Activated T-helper 1 cell treated with anti-CD3 and anti-CD28 coated beads, Interleukin-2, amount 50 U/mL, for 16 hours (primary cell): ENCODE measurements at places on chromosomes 2 and 18.

DNA sequence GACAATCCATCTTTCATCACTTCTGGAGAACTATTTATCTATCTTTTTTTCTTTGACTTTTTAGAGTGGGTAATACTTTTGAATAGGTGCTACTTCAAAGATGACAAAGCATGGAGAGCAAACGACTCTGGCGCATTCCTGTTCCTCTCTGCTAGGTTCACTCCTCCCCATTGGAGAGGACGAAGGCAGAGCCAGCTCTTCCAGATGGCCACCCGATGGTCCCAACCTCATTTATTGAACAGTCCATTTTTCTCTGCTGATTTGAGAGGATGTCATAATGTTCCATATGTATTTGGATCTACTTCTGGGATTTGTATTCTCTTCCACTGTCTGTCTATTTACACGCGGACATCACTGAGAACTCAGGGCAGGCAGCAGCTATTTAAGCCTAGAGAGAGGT lies 284.3 kb upstream of the CXCR4 start:
- no peak for DNase-seq

GRCh38 chr2:41990688-41991087 lies 57.1 kb upstream of the PKDCC start:
- no peak for DNase-seq

DNA sequence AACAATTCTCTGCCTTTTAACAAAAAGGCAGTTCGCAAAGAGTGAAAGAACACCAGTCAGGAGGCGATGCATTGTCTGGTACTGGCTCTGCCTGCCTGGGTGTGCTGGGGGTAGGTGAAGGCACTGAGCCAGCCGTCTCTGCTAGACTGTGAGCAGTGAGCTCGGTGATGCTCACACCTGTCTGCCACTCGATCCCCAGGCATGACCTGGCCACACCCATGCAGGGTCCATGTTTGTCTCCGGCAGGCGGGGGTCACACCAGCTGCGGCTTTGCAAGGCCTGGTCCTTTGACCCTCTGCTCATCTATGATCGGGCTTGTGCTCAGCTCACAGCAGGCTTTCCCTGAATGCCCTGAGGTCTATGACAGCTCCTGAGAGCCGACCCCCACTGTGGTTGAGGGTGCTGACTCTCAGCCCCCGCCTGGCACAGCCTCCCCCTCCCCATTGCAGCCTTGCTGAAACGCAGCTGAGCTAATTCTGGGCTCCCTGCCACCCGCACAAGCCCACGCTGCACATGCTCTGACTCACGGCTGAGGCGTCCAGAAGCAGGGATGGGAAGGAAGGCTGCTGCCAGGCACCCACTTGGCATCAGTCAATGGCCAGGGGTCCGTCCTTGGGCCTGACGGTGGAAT lies 23.7 kb downstream of the CRACDL start:
- no peak for DNase-seq

GRCh38 chr2:225937625-225938187 lies 538.2 kb downstream of the NYAP2 start:
- DNase-seq = no peak

GRCh38 chr2:114040826-114041225 lies 150.9 kb downstream of the ACTR3 start:
- no peak for DNase-seq

DNA sequence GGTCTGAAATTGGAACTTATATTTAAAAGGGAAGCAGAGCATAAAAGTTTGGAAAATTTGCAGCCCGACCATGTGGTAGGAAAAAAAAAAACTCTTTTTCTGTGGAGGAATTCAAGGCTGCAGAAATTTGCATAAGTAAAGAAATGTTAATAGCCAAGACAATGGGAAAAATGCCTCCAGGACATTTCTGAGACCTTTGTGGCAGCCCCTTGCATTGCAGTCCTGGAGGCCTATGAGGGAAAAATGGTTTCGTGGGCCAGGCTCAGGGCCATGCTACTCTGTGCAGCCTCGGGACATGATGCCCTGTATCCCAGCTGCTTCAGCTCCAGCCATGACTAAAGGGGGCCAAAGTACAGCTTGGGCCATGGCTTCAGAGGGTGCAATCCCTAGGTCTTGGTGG lies 71.9 kb upstream of the SLC16A14 start:
- DNase-seq = no peak

DNA sequence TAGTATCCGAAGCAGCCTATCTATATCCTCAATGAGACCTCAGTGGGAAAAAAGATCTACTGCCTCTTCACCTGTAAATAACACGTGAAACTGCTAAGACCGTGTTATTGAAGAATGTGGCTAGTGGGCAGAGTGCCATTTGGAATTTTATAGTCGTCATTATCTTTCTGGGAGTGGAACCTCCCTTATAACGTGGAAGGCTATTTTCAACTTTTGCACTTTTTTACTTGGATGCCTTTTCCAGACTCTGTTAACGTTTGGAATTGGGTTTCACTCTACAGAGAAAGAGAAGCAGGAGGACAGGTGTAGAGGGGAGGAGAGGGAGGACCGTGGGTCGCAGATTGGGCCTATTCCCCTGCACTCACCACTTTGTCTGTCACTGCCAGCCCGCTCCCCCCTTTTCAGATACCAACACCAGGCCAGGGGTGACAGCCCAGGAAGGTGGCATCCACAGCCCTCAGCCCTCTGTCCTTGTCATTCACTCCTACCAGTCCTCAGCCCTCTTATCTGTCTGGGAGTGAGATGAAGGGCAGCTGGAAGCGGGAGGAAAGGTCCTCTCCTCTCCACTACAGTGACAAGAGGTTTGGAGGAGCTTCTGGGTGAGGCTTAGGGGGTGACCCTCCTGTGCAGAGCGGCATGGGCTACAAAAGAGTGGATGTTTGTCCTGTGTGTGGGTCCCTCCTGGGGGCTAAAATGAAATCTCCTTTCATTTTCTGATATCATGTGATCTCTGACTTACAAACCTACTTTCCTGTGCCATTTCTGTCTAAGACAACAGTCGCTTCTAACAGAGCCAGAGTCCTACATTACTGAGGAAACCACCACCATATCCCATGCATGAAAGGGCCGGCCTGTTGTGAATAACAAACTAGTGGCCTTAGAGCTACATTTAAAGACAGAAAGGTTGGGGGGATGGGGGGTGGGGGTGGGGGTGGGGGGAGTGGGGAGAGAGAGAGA lies 23.9 kb upstream of the CEP68 start:
- DNase-seq = no peak

DNA sequence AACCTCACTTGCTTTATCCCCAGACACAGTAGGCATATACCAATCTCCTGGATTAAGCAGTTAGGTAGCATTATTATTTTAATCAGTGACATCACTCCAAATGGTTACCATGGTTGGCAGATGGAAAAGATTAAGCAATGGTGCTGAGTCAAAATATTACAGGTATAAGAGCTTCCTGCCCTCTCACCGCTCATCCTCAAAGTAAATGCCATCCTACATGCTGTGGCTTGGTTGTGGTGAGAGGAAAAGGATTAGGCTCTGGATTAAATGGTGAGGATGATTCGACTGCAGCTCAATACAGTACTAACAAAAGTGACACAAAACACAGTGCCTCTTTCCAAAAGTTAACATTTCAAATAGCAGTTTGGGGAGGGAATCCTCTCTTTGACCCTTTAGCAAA lies 108.9 kb upstream of the ACAA2 start:
- no peak for DNase-seq

- DNase-seq = no peak
Observed at GRCh38 chr2:120920454-120921148, 184.9 kb downstream of the GLI2 start.

GRCh38 chr2:90069290-90069894 lies 1377.9 kb downstream of the RPIA start:
- no peak for DNase-seq

GRCh38 chr2:239400596-239401066 lies at the start of gene HDAC4:
Gene HDAC4, minus strand, starts transcription at chr2:239401020. Its CDS starts 48,321 bp downstream, at chr2:239352699.
- DNase-seq = no peak

DNA sequence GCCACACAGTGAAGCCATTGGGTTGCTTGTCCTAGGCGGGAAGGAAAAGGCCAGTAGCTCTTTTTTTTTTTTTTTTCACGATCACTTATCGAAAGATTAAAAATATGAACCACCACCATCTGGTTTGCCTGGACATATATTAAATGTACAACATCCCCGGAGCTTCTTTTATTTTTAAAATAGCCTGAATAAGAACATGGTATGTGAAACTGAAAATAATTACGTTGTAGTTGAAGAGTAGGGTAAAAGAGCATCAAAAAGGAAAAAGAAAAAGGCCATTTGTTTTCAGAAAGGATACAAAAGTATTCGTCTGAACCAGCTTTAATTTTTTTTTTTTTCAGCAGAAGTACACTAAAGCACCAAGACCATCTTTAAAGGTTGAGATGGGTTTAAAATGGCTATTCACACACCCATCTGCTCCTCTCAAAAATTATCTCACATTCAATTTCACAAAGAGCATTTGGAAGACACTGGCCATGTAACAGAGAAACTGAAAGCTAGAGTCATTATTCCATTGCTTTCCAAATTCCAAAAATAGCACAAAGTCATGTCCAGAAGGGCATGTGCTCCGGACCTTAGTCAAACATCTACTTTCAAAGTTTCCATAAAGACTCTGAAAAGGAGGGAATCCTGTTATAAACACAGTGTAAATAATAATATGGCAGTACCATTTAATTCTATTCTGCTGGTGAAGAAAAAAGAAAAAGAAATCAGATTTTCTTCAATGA lies 82.9 kb downstream of the SCN3A start:
- DNase-seq = no peak

DNA sequence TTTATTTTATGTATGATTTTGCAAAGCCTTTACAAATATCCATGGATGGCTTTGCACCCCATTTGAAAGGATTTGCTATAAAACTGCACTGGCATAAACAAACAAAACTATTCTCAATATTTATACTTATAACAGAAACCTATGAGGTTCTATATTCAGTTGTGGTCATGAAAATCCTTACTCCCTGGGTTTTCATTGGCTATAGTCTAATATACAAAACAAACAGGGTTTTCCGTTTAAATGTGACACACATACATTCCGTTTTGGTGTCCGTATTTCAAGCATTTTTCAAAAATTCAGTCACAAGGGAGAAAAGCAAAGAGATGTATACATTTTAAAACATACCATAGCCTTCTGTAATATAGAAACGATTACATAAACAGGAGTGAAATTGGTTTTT lies 100.0 kb downstream of the TCF4 start:
- DNase-seq = no peak

GRCh38 chr2:56680971-56681631 lies 497.3 kb downstream of the CCDC85A start:
- no peak for DNase-seq

- no peak for DNase-seq
Observed at GRCh38 chr18:39513186-39513585, 1947.6 kb upstream of the CELF4 start.

DNA sequence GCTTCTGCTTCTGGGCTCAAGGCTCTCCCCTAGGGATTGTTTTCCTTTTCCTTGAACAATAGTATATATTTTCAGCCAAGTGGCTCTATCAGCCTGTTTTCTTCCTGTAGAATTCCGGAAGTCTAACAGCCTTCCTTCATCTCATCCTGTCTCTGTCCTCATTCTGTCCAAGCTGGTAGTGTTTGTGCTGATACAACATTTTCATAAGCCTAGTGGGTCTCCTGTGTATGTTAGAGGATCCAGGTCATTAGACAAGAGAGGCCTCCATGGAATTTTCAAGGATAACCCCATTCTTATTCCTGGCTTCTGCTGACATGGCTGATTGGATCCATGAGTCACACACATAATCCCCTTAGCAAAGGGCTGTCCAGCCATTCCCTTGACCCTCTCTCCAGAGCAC lies 467.6 kb downstream of the PTPRM start:
- DNase-seq = no peak

DNA sequence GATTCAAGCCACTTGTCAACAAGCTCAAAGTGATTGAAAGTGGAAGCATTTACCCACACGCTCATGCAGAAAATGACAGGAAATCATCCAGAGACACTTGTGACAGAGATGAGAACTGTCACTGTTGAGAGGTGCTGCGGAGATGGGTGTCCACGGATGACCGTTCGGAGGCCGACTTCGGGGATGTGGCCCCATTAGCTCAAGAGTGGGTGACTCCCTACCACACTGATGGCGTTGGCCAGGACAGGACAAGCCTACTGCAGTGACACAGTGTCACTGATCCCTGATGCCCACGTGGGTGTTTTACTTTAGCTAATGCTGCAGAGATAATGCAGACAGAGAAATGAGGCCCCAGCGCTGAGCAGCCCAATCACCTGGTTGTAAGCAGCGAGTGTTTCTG lies 81.5 kb upstream of the YWHAQ start:
- no peak for DNase-seq
